ENCODE measurements at places on chromosomes 2 and 18. TPM values are rescaled to one million over a fixed set of nuclear protein-coding genes. Genes with fewer than 3 reads are reported as not detected.

DSG1 gene
- not detected for total RNA-seq

SS18 gene
- total RNA-seq, result 63.6 TPM

NGEF gene
- total RNA-seq, result 3.2 TPM

GAREM1 gene
- 0.89 TPM for total RNA-seq

LONRF2 gene
- total RNA-seq, result 0.53 TPM

HAUS1 gene
- total RNA-seq, result 115 TPM

FBXO36 gene
- total RNA-seq, result 3.7 TPM

FAM124B gene
- not detected for total RNA-seq

LYG2 gene
- total RNA-seq, result not detected

LRRTM1 gene
- total RNA-seq, result not detected

ST8SIA5 gene
- total RNA-seq, result not detected

TBR1 gene
- total RNA-seq, result not detected

NEB gene
- not detected for total RNA-seq

IL1RL2 gene
- total RNA-seq, result 1.1 TPM

ASB3 gene
- 13.3 TPM for total RNA-seq

GCG gene
- total RNA-seq, result not detected

NT5DC4 gene
- total RNA-seq, result not detected

ALLC gene
- not detected for total RNA-seq

UPP2 gene
- total RNA-seq, result not detected

RGPD4 gene
- total RNA-seq, result not detected

SERPINB4 gene
- not detected for total RNA-seq

C1QL2 gene
- total RNA-seq, result not detected

KCNJ3 gene
- 0.35 TPM for total RNA-seq

CIB4 gene
- total RNA-seq, result not detected

ZNF519 gene
- 1.8 TPM for total RNA-seq

CHPF gene
- 297 TPM for total RNA-seq

TCF4 gene
- 34.9 TPM for total RNA-seq

NT5C1B gene
- not detected for total RNA-seq

TAF4B gene
- 0.29 TPM for total RNA-seq

MYO3B gene
- total RNA-seq, result not detected

C2orf81 gene
- total RNA-seq, result 2.8 TPM

SKA1 gene
- 34.3 TPM for total RNA-seq

RGPD6 gene
- total RNA-seq, result 23.4 TPM

DSC3 gene
- total RNA-seq, result 0.58 TPM

STPG4 gene
- 1.2 TPM for total RNA-seq

KCNG2 gene
- total RNA-seq, result 1.2 TPM

CYRIA gene
- 3.0 TPM for total RNA-seq

CFAP221 gene
- under 0.01 TPM for total RNA-seq

TMEFF2 gene
- total RNA-seq, result not detected

ZC3H8 gene
- total RNA-seq, result 1.7 TPM

CNGA3 gene
- total RNA-seq, result not detected

TUBB8B gene
- total RNA-seq, result not detected

ZSWIM2 gene
- not detected for total RNA-seq

Measured in myometrial cell (primary cell).